ENCODE measurements at places on chromosomes 16 and 17. TPM values are rescaled to one million over a fixed set of nuclear protein-coding genes. Genes with fewer than 3 reads are reported as not detected.

USP22 gene
- total RNA-seq = 81.0 TPM

PPM1E gene
- not detected for total RNA-seq

GRB7 gene
- 62.1 TPM for total RNA-seq

ZFPM1 gene
- total RNA-seq = 1.7 TPM

STUB1 gene
- 130 TPM for total RNA-seq

ZG16B gene
- total RNA-seq = 38.5 TPM

TOM1L1 gene
- total RNA-seq = 42.5 TPM

TNK1 gene
- 8.1 TPM for total RNA-seq

HSD17B1 gene
- total RNA-seq = 11.8 TPM

DNAH2 gene
- total RNA-seq = 0.04 TPM

KCNG4 gene
- not detected for total RNA-seq

SPN gene
- 3.6 TPM for total RNA-seq

GAN gene
- total RNA-seq = 16.7 TPM

PHOSPHO1 gene
- not detected for total RNA-seq

ZNF768 gene
- total RNA-seq = 13.6 TPM

MAPT gene
- 0.44 TPM for total RNA-seq

KRTAP4-5 gene
- not detected for total RNA-seq

CD68 gene
- 32.1 TPM for total RNA-seq

HIC1 gene
- total RNA-seq = 3.6 TPM

KRT23 gene
- total RNA-seq = 0.38 TPM

CFAP97D1 gene
- total RNA-seq = not detected

GLIS2 gene
- 0.88 TPM for total RNA-seq

MT1A gene
- 3.3 TPM for total RNA-seq

NECAB2 gene
- not detected for total RNA-seq

CAPNS2 gene
- total RNA-seq = 86.0 TPM

CSH2 gene
- total RNA-seq = not detected

ODAD4 gene
- total RNA-seq = not detected

CRYBA1 gene
- total RNA-seq = not detected

DCXR gene
- 121 TPM for total RNA-seq

SLC5A10 gene
- 0.76 TPM for total RNA-seq

OR4D1 gene
- not detected for total RNA-seq

SLC16A11 gene
- total RNA-seq = 0.72 TPM

NUP88 gene
- 79.5 TPM for total RNA-seq

TBC1D3E gene
- total RNA-seq = not detected

CCL5 gene
- total RNA-seq = 1.5 TPM

KRT32 gene
- 12.8 TPM for total RNA-seq

PPP1R27 gene
- not detected for total RNA-seq

HCRT gene
- total RNA-seq = not detected

CORO1A gene
- total RNA-seq = 26.9 TPM

ITGB3 gene
- total RNA-seq = 4.9 TPM
